ENCODE measurements at places on chromosomes 16 and 17.
A peak's percentile ranks its signal among the peaks of the same experiment; 100 is the strongest.

DNA sequence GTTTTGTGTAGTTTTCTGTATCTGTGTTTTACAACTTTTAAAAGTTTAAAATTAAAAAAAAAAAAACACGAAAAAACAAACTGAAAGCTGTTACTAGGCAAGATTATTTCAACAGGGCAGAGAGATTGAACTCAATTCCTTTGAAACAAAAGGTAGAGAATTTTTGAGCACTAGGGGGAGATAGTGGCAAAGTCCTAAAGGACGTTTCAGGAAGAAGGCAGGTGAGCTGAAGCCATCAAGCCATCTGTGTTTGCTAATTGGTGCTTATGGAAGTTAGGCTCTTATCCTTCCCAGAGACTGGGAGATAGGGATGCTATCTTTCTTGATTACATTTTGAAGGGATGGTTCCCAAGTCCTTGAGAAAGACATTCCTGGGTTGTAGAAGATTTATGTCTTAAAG lies 70.6 kb upstream of the CLEC3A start:
- DNase-seq = no peak

DNA sequence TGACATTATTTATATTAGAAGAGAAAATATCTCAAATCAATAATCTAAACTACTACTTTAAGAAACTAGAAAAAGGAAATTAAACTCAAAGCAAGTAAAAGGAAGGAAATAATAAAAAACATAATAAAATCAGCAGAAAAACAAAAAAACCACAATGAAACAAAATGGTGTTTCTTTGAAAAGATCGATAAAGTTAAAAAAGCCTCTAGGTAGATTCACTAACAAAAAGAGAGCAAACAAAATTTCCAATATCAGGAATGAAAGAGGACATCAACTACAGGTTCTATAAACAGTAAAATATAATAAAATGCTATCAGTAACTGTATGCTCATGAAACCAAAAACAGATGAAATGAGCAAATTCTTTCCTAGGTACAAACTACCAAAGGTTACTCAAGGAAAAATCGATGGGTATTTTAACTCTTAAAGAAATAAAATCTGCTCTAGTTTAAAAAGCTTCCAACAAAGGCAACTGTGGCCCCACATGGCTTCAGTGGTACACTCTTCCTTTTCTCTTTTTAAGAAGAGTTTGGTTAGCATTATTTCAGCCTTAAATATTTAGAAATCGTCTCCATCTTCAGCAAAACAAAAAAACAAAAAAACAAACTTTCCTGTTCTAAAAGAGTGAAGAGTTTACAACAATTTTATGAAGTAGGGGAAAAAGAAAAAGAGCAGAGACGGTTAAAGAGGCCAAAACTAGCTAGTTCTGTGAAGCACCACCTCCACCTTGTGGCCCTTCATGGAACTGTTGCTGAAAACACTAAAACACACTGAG lies 102.2 kb downstream of the TRIM37 start:
- peak; percentile 76 for DNase-seq

- DNase-seq = no peak
Measured at GRCh38 chr16:57620335-57621231, 7.8 kb upstream of the ADGRG1 start.

DNA sequence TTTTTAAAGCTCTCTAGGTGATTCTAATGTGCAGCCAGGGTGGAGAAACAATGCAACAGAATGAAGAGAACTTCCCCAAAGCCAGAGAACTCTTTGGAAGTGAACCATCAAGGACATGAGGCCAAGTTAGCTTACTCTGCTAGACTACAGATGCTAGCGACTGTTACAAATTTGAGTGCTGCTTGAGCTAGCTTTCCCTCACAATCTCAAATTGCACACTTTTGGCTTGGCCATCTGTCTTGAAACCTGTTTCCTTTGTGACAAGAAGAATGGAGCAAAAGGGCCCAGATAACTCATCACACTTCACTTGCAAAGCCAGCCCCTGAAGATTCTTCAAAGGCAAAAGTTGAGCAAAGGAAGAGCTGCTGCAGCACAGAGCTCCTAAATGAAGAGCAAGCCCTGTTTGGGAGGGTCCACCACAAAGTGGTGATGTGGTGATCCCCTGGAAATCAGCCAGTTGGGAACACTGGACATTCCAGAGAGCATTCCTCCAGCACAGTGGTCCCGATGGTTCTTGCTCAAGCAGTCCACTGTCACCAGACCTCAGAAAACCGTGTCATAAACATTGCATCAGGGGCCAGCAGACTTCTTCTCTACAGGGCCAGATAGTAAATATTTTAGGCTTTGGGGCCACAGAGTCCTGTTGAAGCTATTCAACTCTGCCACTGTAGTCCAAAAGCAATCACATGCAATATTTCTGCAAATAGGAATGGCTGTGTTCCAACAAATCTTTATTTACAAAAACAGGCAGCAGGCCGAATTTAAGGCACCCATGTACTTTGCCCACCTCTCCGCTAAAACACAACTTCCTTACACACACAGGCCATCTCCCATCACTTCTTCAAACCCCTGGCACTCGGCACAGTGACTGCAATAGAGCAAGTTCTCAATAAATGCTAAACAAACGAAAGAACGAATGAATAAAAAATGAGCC lies 21.2 kb downstream of the SLC39A11 start:
- no peak for DNase-seq

DNA sequence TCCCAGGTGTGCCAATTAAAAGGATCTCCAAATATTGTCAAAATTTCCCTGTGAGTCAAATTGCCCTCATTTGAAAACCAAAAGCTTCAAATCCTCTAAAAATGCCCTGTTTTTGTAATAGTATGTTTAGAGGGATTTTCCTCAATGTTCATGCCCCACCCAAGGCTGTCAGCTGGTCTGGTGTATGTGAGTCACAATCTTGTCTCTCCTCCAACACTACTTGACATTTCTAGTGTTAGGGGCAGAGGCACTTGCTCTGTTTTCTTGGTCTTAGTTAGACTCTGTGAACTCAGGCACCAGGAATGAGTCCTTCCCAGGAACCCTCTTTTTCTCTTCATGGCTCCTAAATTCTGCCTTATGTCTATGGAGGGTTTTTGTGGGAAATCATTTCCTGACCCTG lies 634.8 kb downstream of the KCNJ2 start:
- DNase-seq = no peak

DNA sequence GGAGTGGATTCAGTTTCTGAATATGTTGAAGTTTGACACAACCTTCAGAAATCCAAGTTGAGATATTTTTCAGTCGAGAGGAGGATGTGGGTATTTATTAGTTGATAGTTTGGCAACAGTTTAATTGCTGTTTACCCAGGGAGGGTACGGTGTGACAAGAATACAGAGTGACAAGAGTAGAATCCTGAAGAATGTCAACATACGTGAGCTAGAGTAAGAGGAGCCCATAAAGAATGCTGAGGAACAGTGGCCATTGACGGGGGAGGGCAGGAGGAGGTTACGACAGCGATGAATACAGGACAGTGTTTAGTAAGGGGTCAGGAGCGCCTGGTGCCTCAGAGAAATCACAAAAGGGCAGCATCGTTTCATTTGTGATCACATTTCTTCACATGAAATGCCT lies 76.5 kb downstream of the AATF start:
- no peak for DNase-seq

GRCh38 chr17:78884148-78884825 lies 18.7 kb downstream of the CEP295NL start:
- DNase-seq = no peak

GRCh38 chr17:7327056-7327455 lies 2.1 kb downstream of the NEURL4 start:
- DNase-seq = no peak

DNA sequence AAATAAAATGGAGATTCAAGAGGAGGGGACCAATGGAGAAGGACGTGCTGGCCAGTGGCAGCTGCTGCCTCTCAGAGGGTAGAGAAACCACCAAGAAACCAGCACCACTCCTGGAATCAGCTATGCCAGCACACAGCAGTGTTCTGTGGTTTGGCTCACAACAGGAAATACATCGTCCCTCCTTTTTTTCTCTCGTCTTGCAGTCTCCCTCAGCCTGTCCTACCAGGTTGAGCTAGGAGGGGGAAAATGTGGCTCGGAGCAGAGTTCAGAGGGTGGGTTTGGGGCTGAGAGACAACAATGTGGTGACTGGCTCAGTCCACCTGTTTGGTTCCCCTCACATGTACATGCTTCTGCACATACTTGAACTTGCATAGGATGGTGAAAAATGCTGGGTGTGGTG lies 19.9 kb upstream of the SLC16A5 start:
- DNase-seq = no peak
